CD4-positive, alpha-beta T cell treated with Interleukin-2 at 100 ng/mL for 4 hours (primary cell): ENCODE measurements at places on chromosomes 13 and 19.

- no peak for DNase-seq
Observed at GRCh38 chr19:37931881-37932655, 25.1 kb downstream of the SIPA1L3 start.

- no peak for DNase-seq
Observed at GRCh38 chr13:35888981-35889380, 242.2 kb downstream of the DCLK1 start.

GRCh38 chr13:98291658-98292057, 114.6 kb upstream of the RNF113B start:
- DNase-seq = no peak

DNA sequence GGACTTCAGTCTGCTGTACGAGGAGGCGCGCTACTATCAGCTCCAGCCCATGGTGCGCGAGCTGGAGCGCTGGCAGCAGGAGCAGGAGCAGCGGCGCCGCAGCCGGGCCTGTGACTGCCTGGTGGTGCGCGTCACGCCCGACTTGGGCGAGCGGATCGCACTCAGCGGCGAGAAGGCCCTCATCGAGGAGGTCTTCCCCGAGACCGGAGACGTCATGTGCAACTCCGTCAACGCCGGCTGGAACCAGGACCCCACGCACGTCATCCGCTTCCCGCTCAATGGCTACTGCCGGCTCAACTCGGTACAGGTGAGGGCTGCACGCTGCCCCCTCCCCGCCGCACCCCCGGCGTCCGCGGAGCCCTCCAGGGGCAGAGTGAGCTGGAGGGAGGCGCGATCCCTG, 14.6 kb downstream of the KCTD15 start:
- DNase-seq = no peak

DNA sequence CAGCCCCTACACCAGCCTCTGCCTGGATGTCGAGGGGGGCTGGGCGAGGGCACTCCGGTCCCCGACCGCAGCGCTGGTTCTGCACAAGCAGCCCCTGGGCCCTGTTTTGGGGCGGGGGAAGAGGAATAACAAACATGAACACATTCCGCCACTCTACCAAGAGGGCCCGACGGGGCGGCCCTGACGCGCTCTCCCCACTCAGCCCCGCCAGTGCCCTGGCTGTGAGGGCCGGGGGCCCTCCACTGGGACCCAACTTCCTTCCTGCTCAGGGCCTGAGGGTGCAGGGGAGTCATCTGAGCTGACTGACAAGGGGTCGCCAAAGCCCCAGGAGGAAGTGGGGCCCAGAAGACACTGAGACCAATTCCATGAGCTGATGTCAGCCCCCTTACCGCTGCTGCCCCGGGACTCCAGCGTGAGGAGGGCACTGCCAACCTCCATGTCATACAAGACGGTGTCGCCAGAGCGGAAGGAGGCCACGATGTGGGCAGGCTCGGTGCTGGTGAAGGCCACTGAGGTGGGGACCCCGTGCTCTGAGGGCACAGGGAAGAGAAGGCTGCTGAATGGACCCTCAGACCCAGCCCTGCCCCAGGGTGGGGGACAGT, 5.6 kb upstream of the PRKD2 start:
- DNase-seq = no peak

GRCh38 chr19:6241056-6241455, 38.7 kb downstream of the MLLT1 start:
- no peak for DNase-seq
